ENCODE measurements at places on chromosomes 5 and 9.

DNA sequence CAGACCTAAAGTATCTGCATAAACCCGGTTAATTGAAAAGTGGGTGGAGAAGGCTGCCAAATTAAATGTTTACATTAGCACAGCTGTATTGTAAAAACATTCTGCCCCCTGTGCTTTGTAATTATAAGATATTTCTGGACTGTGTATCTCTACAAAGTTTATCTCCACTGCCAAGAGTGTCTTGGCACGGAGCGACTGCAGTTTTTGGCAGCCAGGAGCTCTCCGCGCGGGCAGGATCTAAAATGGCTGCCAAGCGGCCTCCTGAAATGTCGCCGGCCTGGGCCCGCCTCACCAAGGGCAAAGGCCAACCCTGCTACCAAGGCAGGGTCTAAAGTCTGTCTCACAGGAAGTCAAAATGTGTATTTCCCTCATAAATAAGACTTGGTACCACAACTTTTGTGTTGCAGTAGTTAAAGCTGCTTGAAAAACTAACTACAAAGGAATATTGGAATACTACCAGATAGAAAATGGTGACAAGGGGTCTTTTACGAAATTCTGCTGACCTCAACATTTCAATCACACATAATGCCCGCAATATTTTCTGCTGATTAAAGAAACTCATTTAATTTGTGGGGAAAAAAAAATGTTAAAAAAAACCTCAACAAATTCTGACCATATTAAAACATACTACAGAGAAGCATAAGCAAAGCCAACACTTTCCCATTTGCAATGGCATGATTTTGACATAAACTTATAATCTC lies 110.4 kb downstream of the NFIB start:
- no peak for DNase-seq

- no peak for DNase-seq
Measured at GRCh38 chr5:139138809-139139208, 59.4 kb downstream of the SIL1 start.

- no peak for DNase-seq
Measured at GRCh38 chr9:131465401-131465800, 37.3 kb upstream of the POMT1 start.

GRCh38 chr5:159864885-159865691 lies 51.2 kb upstream of the ADRA1B start:
- DNase-seq: no peak

DNA sequence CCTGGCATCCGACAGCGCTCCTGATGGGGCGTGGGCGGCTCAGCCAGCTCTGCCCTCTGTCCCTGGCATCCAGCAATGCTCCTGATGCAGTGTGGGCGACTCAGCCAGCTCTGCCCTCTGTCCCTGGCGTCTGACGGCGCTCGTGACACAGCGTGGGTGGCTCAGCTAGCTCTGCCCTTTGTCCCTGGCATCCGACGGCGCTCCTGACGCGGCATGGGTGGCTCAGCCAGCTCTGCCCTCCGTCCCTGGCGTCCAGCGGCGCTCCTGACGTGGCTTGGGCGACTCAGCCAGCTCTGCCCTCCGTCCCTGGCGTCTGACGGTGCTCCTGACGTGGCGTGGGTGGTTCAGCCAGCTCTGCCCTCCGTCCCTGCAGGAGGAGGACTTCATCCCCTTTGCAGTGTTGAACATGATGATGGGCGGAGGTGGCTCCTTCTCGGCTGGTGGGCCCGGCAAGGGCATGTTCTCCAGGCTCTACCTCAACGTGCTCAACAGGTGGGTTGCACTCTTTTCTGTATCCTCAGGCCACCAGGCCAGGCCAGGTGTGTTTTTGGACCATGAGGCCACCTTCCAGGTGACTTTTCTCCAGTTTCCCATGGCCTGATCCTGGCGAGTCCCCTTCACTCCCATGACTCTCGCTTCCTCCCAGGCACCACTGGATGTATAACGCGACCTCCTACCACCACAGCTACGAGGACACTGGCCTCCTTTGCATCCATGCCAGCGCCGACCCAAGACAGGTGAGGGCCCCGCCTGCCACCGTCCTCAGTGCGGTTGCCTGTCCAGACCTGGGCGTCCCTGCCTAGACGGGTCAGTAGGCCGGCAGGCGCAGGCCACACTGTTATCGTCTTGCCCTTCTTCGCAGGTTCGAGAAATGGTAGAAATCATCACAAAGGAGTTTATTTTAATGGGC lies 8.0 kb downstream of the PMPCA start:
- DNase-seq: no peak

DNA sequence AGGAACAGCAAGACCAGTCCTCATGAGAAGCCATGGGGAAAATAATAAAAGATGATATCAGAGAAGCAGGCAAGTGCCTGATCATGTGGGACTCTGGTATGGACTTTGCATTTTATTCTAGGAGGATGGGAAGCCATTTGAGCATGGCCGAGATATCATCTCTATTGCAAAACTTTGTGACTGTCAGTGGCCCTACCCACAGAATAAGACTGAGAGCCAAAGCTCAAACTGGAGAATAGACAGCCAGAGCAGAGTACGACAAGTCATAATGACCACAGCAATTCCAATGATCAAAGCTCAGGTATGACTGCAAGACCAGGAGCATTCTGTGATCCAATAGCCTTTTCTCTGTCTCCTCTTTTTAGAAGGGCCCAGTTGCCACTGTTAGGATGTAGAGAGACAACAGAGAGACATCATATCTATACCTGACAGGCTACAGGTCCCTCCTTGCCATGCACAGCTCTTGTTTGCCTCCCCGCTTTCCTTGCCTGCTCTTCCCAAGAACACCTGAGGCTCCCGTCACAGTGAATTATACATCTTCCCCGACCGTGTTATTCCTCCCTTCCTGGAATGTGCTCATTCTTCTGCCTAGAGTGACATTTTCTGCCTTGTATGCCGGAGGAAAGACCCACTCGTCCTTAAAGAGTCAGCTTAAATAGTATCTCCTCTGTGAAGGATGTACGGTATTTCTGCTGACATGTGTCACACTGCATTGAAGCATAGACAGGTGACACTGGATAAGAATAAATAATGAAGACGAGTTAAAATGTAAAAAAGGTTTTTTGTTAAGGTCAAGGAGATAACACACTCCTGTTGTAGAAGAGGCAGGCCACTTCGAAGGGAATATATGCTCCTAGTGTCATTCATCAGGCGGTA lies 248.7 kb upstream of the MAP3K1 start:
- no peak for DNase-seq

- no peak for DNase-seq
Measured at GRCh38 chr9:97907046-97907445, 15.3 kb downstream of the TRMO start.

GRCh38 chr5:121088341-121088740 lies 624.2 kb downstream of the PRR16 start:
- no peak for DNase-seq

GRCh38 chr9:128420651-128421481 lies at the start of gene CERCAM:
TSS of gene CERCAM (plus strand) at chr9:128420857. CDS start at chr9:128420878, 21 bp downstream.
- DNase-seq: no peak

GRCh38 chr5:181189962-181190710 lies 14.9 kb downstream of the TRIM7 start:
- DNase-seq: no peak

DNA sequence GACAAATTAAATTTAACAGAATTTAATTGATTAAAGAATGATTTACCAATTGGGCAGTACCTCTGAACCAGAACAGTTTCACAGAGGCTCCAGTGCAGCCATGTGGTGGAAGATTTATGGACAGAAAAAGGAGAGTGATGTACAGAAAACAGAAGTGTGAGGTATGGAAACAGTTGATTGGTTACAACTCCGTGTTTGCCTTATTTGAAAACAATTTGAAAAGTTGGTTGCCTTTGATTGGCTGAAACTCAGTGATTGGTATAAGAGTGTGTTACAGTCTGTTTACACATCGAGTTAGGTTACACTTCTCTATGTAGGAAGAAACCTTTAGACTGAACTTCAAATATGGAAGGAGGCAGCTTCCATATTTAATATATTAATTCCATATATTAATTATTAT lies 30.1 kb downstream of the KIAA1958 start:
- no peak for DNase-seq

DNA sequence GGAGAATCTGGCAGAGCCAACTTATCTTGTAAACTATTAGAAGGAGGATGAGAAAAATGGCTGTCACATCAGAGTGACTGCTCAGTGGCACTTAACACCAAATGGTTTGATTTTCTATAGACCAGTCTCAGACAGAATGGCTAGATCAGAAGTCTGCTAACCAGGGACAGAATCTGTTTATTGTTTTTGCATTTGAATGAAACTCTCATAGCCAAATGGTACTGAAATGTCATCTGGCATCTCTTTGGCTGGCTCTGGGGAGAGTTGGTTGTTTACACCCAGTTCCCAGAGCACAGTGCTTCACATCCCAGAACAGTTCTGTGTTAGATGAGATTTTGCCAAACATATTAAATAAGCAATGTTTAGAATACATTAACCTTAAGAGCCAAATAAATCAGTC lies 106.6 kb upstream of the HMHB1 start:
- DNase-seq: no peak

- no peak for DNase-seq
Measured at GRCh38 chr5:148645527-148645926, 8.8 kb downstream of the HTR4 start.

DNA sequence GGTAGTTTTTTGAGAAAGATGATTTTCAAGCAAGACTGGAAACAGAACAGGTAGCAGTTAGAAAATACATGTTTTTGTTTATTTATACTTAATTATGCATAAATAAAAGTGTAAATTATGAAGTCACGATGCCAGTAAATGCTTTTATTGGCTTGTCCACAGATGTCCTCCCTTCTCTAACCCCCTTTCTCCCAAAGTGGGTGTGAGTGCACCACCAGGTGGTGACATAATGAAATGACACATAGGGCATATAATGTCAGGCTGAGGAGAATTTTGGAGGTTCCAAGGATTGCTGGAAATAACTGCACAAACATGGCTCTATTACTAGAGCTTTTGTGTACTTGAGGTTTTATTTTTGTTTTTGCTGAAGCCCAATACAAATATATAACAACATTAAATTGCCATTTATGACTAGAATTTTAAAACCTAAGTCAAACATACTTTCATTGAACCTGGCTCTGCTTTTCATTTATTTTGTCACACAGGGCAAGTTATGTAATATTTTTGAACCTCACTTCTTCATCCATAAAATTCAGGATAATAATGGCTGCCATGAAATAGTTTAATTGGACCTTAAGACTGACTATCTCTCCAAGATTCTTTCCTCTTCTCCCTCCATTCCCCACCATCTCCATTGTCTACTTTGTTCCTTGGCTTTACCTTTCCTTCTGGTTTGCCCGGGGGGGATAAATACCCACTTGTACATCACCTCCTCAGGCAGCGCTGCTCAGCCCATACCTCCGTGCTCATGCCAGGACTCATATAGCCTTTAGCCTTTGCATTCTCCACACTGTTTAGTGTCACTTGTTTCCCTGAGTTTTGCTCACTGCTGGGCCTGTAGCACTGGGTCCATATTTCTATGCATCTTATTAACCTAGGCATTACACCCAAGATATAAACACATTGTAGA lies 168.8 kb downstream of the PDE4D start:
- DNase-seq: no peak

DNA sequence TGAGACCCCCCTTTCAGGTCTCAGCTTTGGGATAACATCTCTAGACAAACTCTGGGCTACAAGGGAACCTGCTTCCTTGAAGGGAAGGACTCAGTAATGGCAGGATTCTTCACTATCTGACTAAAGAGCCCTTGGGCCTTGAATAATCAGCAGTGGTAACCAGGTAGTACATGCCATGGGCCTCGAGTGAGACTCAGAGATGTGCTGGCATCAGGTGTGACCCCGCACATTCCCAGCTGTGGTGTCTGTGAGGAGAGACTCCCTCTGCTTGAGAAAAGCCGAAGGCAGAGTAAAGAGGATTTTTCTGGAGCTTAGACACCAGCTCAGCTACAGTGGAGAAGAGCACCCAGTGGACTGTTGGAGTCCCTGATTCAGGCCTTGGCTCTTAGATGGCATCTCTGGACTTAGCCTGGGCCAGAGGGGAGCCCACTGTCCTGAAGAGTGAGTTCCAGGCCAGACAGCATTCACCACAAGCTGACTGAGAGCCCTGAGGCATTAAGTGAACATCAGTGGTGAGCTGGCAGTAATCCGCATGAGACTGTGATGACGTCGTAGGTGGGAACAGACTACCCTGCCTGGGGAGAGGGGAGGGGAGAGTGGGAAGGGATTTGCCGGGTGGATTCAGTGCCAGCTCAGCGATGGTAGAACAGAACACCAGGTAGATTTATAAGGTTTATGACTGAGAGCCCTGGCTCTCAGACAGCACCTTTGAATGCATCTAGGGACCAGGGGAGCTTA lies 5.3 kb upstream of the ZNF782 start:
- no peak for DNase-seq

DNA sequence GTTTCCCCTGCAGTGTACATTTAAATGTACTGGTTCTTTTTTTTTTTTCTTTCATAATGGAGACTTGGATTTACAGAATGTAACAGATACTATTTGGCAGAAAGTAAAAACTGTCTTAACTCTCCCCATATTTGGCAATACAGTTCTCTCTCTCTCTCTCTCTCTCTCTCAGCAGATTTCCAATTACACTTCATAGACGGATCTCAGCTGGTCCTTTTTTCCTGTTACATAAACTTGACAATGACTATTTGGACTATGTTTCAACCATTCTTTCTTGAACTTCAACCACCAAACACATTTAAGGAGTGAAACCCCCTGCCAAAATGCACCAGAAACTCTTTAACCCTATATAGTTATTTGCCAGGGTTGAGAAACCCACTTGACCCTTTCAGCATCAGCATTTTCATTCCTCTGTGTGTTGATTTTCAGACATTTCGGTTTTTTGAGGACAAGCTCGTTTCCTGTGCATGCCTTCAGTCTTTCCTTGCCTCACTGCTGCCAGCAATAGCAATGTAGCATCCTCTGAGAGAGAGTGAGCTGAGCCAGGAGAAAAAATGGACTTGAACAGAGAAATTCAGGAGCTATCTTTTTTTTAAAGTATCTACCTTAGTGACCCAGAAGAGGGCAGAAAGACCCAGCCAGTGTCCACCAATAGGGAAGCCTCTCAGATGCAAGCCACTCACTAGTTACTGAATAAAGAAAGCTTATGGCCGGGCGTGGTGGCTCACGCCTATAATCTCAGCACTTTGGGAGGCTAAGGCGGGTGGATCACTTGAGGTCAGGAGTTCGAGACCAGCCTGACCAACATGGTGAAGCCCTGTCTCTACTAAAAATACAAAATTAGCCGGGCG lies 26.0 kb upstream of the GNA14 start:
- DNase-seq: no peak

DNA sequence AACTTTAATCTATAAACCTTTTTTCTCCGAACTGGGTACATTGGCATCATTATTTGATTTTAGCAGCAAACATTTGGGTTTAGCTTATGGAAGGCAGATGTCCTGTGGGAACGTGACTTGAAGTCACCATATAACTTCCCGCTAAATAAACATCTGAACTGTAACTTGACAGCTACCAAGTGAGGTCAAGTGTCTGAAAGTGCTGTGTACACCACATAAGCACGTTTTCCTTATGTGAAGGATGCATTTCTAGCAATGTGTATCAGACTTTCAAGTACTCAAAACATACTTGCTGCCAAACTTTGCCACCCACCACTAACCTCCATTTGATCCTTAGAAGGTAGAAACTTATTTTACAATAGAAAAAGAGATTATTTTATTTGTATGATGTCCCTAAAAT lies 35.7 kb downstream of the SLC1A3 start:
- no peak for DNase-seq

GRCh38 chr5:72177538-72177937 lies 70.3 kb downstream of the MAP1B start:
- DNase-seq: no peak
